Activated naive CD4-positive, alpha-beta T cell treated with anti-CD3 and anti-CD28 coated beads for 36 hours (primary cell): ENCODE measurements at places on chromosomes 3 and 15.

- no peak for DNase-seq
Measured at GRCh38 chr15:55202206-55202605, 5.5 kb upstream of the RSL24D1 start.

- no peak for DNase-seq
Measured at GRCh38 chr3:32856355-32856889, 38.6 kb downstream of the TRIM71 start.

DNA sequence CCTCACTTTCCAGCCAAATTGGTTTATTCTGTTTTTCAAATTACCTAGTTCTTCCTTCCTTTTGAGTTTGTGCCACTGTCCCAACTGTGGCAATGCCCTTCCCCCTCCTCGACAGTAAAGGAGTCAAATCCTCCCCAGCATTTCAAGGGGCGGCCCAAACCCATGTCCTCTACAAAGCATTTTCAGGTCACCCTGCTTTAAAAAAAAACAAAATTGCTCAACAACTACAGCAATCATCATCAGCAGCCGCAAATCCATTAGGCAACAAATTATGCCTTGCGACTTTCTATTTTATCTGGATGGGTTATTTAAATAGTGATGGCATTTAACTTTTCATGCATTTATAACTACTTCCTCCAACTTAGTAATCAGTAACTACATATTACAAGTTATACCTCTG, 32.7 kb downstream of the PLD1 start:
- DNase-seq = no peak

DNA sequence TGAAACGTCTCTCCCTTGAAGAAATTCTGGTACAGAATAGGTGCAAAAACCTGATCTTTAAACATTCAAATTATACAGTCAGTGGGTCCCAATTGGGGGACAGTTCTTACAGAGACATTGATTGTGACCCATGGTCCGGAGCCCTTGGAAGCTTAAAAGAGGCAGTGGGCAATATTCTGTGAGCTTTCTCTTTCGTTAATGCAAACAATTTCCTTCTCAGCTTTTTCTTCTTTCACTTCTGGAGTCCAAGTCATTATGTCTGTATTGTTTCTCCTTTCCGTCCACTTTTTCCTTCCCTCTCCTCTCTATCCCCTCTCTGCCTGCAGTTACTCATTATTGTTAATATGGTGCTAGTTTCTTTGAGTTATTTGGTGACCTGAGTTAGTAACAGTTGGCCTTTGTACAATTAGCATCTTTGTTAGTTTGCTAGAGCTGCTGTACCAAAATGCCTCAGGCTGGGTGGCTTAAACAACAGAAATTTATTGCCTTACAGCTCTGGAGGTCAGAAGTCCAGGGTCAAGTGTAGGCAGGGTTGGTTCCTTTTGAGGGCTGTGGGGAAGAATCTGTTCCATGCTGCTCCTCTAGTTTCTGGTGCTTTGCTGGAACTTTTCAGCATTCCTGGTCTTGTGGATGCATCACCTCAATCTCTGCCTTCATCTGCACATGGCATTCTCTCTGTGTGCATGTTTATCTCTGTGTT, 102.6 kb downstream of the GMPS start:
- DNase-seq = no peak

- no peak for DNase-seq
Measured at GRCh38 chr15:92071045-92071634, 217.6 kb downstream of the SLCO3A1 start.

- no peak for DNase-seq
Measured at GRCh38 chr15:81643771-81644170, 269.8 kb upstream of the TMC3 start.

GRCh38 chr3:42056840-42057239, 34.3 kb upstream of the TRAK1 start:
- DNase-seq = no peak

- no peak for DNase-seq
Measured at GRCh38 chr3:114721209-114721608, 425.9 kb downstream of the ZBTB20 start.

- DNase-seq = no peak
Measured at GRCh38 chr15:92520914-92521623, 127.4 kb downstream of the ST8SIA2 start.

DNA sequence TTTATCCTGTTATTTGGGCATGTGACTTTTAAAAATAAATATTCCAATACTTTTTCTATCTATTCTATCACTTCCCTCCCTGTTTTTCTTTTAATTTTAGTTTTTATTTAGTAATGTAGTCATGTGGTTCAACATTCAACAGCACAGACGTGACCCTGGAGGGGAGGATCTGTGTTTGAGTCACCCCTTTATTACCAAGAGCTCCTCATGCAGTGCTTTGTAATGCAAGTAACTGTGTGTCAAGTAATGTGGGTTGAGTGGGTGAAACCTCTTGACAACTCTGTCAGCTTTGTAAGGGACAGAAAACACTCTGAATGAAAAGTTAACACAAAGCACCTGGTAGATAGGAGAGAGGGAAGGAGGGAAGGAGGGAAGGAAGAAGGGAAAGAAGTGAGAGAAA, 89.7 kb upstream of the FGF12 start:
- peak; percentile 45 for DNase-seq

- DNase-seq = no peak
Measured at GRCh38 chr3:27533261-27533607, 49.0 kb upstream of the SLC4A7 start.

DNA sequence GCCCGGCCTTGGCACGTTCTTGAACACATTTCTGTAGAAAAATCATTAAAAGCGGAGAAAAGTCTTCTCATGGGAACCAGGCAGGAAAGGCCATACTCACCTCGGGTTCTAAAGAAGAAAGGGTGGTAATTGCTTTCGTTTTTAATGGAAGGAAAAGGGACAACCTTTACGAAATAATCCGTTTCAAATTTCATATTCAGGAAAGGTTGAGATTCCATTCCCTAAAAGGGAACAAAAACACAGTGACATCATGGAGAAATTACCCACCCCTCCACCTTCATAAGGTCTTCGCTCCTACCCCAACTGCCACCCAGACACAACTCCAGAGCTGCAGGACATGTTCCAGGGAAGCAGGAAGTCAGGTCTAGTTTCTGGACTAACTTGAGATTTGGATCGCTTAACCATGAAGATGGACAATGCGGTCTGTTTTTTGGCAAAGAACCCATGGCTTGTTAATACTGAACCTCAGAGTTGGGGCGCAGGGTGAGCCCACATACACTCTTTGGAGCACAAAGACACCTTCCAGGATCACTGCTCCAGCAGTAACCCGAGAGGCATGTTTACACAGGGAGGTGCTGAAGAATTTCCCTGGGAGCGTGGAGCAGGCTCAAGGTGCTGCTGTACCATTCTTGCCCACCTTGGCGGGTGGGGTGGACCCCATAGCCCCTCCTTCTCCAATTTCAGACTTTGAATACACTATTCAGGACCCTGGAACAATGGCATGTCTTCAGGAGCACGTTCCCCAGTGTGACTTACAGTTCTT, 49.2 kb downstream of the SPATA12 start:
- no peak for DNase-seq

DNA sequence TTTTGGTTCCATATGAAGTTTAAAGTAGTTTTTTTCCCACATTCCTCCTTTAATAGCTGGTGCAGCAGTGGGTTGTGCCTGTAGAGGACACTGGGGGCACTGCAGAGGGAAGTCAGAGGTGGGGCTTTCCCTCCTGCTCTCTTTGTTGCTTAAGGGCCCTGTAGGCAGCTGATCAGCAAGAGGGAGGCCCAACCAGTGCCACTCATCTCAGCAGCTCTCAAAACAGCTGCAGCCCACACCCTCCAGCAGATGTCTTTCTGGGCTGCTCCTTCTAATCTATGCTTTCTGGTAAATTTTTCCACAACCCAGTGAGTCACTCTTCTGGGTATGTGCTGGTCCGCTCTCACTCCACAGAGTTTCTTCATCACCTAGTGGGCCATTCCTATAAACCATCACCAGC, 263.8 kb downstream of the FEZF2 start:
- DNase-seq = peak; percentile 5

GRCh38 chr3:47985381-47985780, 30.8 kb downstream of the MAP4 start:
- DNase-seq = no peak

DNA sequence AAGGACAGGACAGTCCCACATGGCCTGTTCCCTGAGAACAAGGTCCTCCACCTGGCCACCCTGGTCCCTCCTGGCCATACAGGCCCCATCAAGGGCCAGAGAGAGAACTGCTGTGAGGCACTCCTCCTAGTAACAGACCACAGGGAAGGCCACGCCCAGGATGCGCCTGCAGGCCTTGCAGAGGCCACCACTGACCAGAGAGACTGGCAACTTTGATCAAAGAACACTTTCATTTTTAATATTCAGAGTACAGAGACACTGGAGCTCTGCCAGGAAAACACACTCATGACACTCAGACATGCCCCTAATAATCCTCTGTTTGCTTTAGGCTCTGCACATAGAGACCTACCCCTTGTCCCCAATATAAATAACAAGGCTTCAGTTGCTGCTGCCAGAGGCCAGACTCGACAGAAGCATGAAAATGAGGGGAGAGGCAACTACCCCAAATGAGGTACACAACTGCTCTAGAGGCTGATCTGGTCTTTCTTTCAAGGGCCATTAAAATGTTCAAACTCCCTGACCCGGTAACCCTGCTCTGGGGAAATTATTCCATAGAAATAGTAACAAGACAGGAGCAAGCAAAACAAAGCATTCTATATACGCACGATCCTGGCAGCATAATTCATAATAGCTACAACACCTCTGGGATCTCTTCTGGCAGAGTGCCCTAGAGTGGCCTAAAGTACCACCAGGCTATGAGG, 44.8 kb downstream of the CCDC12 start:
- DNase-seq = no peak

GRCh38 chr15:76935620-76936019, 4.1 kb downstream of the RCN2 start:
- DNase-seq = peak; percentile 20

DNA sequence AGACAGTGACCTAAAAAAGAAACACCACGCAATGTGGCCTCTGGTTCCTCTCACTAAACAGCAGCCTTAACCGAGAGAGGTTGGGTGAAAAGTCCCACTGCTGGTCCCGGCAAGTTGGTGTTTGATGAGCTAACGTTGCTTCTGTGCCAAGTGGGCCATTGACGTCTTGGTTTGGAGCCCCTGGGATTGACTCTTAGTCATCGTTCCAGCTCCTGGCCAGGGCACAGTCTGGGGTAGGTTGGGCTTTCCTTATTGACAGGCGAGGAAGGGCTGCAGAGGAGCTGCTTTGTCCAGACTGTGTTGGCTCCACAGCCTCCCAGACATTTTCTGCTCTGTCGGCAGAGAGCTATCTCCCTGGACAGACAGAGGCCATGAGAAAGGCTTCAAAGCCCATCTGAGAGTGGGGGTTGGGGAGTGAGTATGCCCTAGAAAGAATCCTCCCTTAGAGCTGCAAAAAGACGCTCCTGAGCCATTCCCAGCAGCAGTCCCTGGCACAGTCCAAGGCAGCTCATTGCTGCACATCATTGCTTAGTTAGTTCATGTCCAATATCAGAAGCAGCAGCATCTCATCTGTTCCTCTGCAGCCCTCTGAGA, 28.6 kb upstream of the C3orf80 start:
- DNase-seq = no peak
